ENCODE measurements at places on chromosomes 4 and X. TPM values are rescaled to one million over a fixed set of nuclear protein-coding genes. Genes with fewer than 3 reads are reported as not detected.

DNA sequence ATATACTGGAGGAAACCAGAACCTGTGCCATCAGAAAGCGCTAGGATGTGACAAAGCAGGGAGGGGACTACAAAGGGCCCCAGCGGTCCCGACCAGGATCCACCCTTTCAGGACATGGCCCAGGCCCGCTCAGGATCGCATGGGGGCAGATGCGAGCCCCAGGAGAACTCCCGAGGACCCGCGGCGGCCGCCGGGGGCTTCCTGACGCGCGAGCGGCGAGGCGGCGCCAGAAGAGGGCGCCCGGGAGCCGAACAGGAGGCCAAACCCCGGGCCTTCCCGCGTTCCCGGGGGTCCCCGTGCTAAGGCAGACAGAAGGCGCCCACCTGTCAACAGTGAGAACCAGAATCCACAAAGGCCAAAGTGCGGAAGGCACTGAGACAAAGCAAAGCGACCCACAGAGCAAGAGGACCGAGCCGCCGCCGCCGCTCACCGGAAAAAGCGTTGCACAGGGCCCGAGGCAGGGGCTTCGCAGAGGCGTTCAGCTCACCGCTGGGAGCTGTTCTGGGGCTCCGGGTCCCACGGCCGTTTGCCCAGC is 7.3 kb upstream of the OPN1LW start:
- peak; percentile 56 for DNase-seq

DNA sequence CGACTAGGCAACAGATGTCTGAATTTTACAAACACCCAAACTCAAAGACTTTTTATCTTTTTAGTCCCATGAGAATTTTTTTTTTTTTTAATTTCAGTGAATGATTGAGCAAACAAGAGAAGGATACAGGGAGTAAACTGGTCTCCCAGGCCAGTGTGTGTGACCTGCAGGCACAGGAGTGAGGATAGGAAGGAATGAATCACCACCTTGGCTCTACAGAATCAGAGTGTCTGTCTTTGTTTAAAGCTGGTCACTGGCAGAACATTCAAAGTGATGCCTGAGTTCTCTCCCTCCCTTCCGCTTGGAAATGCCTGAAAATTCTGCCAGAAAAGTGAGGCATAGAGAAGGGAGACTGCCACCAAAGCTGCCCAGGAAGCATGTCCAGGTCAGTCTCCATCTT is 69.5 kb downstream of the PARM1 start:
- no peak for DNase-seq

GRCh38 chr4:124666496-124666895 is 46.0 kb downstream of the ANKRD50 start:
- no peak for DNase-seq

DNA sequence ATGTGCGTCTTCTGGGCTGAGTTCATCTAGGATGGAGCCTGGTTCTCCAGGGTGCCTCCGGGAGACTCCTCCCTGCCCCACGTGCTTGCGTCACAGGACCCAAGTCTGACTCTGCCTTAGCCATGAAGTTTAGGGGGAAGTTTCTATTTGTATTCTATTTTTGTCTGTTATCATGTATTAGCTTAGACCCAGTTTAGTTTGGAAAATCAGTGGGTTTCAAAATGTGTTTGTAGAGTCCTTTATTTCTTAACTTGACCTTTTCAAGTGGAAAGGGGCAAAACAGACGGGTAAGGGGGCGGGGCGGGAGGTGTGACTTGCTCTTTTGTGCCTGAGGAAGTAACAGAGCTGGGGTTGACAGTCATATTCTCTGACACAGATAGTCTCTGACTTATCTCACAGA is 86.0 kb downstream of the HTT start:
- no peak for DNase-seq

DNA sequence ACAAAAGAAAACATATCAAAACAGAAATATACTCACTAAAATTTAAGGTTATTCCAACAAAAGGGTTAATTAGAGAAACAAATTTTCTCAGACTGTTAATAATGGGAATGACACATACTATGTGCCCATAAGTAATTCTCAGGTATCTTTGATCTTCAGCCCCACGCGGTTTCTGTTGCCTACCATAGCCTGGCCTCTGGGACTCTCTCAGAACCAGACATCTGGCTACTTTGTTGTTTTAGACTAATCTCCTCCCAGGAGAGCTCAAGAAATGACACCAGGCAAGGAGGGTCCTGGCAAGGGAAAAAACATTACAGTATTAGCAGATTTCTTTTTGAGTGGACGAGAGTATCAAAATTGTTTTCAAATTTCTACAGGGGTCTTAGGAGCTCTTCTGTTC is 43.7 kb downstream of the SLC10A7 start:
- DNase-seq, result no peak

DNA sequence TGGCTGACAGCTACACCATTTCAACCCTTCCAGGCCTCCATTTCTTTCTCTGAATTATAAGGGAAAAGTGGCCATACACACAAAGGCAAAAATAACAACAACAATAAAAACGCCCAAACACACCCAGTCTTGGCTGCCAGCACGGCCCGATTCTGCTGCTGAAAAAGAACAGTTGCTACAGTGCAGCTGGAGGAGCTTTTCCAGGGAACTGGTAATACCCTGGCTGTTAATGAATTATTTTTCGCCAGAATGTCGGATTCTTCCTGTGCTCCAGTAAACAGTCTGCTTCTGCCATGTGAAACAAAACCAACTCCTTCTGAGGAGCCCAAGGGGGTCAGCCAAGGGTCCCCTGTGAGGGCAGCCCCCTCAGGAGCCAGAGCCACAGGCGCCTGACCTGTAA is 6.6 kb downstream of the RAI2 start:
- DNase-seq, result no peak

GRCh38 chr4:24743206-24743605 is 52.2 kb upstream of the SOD3 start:
- no peak for DNase-seq

- no peak for DNase-seq
Measured at GRCh38 chrX:16480049-16480448, 169.9 kb upstream of the S100G start.

DNA sequence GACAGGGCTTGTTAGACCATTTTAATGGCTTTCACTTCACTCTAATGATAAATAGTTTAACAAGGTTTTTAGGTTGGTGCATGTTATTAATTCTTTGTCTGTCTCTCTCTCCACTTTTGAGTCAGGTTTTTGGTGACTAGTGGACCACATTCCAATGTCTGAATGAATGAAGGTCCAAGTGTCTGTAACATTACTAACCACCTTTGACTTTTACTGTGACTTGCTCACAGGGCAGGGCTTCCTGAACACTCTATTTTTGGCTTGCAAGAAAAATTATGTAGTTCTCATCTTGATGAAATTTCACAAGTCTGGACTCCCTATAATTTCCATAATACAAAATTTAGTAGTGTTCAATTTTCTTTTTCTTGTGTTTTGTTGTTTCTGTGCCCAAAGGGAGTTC is 78.9 kb upstream of the BMPR1B start:
- DNase-seq, result no peak

DNA sequence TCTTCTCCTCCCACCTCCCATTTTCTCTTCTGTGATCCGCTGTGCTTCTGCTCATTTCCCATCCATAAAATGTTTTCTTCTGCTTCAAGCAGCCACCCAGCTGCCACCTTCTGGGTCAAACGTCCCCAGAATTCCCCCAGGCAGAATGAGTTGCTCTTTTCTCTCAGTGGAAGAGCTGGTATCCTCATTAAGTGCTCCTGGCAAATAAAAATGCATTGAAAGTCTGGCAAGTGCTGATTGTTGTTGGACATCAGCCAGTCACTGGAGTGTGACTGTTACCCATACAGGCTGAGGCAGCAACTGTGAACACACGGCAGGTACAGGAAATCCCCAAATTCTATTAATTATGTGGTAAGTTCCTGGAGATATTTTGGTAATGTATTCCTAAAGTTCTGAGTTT is 52.6 kb downstream of the LIMCH1 start:
- DNase-seq, result no peak

DNA sequence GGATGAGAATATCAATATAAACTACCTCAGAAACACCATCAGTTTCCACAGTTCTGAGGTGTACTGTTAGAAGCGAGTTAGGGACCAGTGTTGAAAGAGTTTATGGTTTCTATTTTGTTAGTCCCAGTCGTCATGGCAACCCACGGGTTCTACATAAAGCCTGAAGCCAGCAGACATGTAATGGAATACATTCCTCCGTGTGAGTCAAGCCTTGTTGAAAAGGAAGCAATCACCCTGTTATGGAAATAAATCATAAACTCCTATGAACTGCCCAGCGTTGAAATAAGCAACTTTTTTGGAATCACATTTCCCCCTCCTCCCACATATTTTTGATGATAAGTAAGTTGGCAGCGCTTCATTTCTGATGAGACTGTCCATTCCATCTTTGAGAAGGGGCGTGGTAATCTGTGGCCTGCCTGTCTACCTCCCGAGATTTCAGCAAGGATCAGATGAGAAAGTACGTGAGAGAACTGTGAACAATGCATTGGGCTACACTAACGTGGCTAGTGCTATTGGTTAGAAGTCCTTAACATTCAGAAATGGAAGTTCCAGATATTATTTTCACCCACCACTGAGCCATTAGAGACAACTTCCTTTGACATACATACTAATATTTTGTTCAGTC is 40.4 kb upstream of the PDHA1 start:
- DNase-seq, result peak; percentile 49

DNA sequence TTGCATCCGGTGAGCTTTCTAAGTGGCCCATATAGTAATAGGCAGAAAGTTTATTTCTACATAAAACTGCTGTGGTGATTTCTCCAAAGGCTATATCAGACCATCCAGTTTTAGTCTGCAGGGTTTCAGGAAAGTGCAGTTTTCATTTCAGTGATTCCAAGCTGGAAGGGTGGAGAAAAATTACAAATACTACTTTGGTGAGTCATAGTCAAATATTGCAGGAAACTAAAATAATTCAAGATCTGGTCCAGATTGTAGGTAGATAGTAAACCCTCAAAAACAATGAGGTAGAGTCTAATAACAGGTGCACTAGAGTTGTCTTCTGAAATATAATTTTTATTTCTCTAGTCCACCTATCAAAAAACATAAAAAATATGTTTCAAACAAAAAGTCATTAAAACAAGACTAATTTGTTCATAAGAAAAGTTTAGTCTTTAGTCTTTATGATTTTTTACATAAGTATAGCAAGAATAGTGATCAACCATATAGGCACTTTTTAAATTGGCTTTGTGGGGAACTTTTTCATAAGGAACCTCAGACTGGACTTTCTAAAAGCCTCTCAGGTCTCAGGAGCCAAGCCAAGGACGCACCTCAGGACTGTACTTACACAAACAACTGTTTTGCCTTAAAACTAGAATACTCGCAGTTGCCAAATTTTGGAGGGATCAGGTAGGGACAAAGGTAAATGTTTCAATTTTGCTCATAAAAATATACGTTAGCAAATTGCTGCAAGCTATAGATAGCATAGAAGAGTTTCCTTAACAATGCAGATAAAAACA is 101.8 kb upstream of the TLR3 start:
- no peak for DNase-seq

- DNase-seq, result peak; percentile 11
Measured at GRCh38 chr4:101762025-101762424, 28.5 kb upstream of the BANK1 start.

DNA sequence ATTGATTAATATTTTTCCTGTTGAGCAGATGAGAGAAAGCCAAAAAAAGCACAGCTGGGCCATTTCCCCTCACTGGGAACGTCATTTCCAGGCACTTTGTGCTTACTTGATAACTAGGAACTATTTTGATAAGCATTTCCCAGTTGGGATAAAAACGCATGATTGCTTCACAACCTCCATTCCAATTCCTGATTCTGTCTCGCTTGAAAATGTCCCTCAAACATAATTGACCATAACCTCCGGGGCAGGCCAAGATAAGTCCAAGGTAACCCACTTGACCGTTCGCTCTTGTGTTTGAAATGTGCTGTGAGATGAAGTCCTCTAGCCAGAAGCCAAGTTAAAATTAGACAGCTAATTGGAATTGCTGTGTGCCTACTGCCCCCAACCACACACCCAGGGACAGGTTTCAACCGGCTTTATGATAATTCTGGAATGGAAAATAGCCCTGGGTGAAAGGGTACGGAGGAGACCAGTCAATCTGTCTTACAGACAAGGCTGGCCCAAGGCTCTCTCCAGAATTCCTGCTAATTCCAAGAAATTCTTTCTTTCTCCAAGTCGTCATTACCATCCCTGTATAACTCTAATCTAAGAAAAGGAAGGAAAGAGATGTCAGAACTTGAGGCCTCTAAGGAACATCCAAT is 137.1 kb downstream of the MID1 start:
- DNase-seq, result no peak

- no peak for DNase-seq
Measured at GRCh38 chr4:138598226-138598625, 356.1 kb upstream of the SLC7A11 start.

DNA sequence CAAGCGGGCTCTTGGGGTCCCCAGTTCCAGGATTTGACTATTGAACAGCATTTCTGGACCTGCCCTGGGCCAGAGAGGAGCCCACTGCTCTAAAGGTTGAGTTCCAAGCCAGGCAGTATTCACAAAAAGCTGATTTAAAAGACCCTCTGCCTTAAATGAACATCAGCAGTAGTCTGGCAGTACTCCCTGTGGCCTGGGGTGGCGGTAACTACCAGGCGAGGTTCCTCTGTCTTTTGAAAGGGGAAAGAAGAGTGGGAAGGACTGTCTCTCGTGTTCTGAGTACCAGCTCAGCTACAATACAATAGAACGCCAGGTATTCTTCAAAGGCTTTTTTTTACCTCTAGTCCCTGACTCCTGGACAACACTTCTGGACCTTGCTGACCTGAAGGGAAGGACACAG is 456.4 kb upstream of the TEX13C start:
- DNase-seq, result no peak

DNA sequence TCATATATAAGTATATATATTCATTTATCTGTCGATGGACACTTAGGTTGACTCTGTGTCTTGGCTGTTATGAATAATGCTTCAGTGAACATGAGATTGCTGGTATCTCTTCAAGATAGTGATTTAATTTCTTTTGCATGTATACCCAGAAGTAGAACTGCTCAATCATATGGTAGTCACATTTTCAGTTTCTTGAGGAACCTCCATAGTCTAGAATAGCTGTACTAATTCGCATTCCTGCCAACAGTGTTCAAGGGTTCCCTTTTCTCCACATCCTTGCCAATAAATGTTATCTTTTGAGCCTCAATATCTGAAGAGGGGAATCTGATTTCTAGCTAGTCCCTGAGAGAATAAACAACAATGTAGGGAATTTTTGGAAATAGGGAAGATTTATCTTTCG is 32.4 kb upstream of the CCNG2 start:
- no peak for DNase-seq

DNA sequence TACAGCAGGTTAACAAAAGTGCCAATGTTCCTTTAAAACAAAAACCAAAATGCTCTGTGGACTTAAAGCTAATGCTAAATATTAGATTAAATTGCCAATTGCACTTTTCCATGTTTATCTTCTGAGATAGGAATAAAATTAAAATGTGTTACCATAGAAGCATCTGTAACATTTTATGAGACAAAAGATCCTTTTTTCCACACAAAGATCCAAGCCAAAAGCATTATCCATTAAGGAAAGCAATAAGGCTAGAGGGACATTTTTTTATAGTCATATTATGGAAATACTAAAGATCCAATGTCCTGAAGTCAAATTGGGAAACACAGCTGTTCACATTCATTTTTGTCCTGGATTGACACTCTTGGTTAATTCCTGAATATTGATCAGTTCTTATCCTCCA is 73.6 kb downstream of the PALLD start:
- no peak for DNase-seq

KLHL4 gene
- total RNA-seq, result 0.97 TPM

XKRX gene
- not detected for total RNA-seq

PASD1 gene
- not detected for total RNA-seq

MAGEC1 gene
- not detected for total RNA-seq

MSL3 gene
- 32.8 TPM for total RNA-seq

GYPB gene
- not detected for total RNA-seq

SHROOM2 gene
- 5.8 TPM for total RNA-seq

P2RY10 gene
- not detected for total RNA-seq

IL1RAPL1 gene
- 1.3 TPM for total RNA-seq
